ENCODE measurements at places on chromosomes 1 and 21. TPM values are rescaled to one million over a fixed set of nuclear protein-coding genes. Genes with fewer than 3 reads are reported as not detected.

DNA sequence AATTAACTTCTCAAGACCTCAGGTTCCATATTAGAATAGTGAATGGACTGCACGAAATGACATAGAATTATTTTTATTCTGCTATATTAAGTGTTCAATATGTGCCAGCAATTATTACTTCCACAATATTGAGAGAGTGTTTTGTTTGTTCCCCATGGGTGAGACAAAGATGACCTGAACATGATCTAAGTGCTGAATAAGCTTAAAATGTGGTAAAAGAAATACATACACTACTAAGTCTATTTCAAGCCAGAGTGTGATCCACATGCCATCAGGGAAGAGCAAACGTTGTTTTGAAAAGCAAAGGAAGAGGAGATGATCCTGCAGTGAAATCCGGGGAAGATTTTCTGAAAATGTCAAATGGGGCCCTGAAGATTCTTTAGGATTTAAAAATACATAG is 59.8 kb upstream of the RUNX1 start:
- DNase-seq: no peak

- DNase-seq: no peak
These were observed 101.3 kb upstream of the USP24 start for GRCh38 chr1:55316502-55316901.

- no peak for DNase-seq
These were observed 16.1 kb upstream of the CHI3L1 start for GRCh38 chr1:203202431-203203245.

- no peak for DNase-seq
These were observed 17.9 kb upstream of the ZNF436 start for GRCh38 chr1:23387494-23387893.

DNA sequence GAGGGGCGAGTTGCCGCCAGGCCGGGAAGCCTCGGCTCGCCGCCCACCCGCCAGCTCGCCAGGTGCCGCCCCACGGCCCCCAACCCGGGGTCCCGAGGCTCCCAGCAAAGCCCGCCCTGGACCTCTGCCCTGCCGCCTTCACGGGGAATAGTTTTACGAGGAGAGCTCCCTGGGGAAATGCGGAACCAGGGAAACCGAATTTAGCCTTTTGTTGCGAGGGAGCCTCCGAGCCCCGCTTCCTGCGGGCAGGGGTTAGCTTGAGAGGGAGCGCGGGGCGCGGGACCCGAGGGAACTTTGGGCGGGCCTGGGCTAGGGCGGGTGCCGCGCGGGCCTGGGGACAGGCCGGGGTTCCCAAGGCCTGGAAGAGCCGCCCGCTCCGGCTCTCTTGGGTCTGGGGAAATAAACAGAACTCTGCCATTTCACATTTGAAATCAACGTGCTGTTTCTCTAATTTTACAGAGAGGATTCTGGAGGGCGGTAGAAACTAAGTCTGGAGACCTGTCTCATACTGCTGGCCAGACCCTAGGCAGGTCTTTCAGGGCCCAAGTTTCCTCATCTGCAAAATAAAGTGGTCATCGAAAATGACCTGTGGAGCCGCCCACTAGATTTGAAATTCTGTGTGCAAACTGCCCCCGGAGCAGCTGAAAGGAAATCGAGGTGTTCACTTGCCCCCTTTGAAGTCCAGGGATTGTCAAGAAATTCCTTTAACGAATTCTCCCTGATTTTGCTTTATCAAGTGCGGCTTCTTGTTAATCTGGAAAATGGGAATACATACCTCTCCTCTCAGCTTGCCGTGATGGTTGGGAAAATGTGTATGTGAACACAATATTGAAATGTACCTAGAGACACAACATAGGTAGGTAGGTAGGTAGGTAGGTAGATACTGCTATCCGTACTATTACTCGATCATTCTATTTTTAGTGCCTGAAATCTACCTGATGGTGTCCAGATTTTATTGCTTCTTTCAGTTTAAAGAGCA is 749 bp upstream of the GLUL start:
- DNase-seq: peak; percentile 69

- DNase-seq: no peak
These were observed 102.7 kb downstream of the LMX1A start for GRCh38 chr1:165253818-165254254.

- no peak for DNase-seq
These were observed 288.5 kb upstream of the POU3F1 start for GRCh38 chr1:38334930-38335592.

L1TD1 gene
- 0.52 TPM for polyA plus RNA-seq

SPRR2F gene
- polyA plus RNA-seq: not detected

DPM3 gene
- 25.1 TPM for polyA plus RNA-seq
